ENCODE measurements at places on chromosomes 11 and 22.
A peak's percentile ranks its signal among the peaks of the same experiment; 100 is the strongest.

DNA sequence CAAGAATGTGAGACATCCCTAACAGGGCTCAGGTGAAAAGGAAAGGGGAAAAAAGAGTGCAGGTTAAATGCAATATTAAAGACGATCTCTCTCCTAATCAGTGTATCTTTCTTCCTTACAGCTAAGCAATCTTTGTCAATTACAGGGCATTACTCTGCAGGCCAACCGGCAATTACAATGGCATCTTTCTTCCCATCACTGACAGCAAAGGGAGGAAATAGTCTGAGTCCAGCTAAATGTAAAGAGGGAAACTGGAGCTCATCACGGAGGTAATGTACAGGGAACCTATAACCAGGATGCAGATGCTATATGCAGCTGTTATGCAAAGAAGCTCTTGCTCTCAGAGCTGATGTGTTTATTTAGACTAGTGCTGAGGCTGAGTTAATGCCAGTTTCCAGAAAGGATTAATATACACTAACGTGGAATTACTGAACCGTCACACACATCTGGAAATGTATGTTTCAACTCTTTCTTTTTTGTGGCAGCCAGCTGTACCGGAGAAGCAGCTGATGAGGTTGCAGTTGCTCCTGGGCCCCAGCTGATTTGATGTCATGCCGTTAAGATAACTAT is 121.6 kb downstream of the KIRREL3 start:
- no peak for DNase-seq

DNA sequence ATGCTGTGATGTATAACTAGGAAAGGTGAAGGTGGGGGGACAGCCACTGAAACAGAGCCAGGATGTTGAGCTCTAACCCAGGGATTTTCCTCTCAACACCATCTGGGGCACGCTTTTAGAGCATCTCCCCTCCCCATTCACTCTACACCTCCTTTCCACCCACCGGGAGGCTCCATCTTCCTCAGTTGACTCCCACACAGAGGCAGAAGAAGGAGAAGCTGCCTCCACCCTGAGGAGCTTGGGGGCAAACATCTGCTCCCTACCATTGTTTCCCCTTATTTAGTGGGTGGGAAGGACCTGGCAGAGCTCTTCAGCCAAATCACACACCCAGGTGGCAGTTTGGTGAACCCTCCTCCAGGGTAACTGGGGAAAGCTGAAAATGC is 50.0 kb upstream of the ADA2 start:
- DNase-seq: no peak

DNA sequence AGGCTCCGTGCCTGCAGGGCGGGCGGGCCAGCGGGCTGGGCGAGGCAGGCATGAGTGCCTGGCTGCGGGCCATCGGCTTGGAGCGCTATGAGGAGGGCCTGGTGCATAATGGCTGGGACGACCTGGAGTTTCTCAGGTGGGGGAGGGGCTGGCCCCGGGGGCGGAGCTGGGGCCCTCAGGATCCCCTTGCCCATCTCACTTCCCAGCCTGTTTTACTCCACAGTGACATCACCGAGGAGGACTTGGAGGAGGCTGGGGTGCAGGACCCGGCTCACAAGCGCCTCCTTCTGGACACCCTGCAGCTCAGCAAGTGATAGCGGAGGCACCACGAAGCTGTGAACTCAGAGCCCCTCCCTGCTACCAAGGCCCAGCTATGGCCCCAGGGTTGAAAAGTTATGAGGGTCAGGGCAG is 5.9 kb downstream of the PHOX2A start:
- DNase-seq: peak; percentile 68

DNA sequence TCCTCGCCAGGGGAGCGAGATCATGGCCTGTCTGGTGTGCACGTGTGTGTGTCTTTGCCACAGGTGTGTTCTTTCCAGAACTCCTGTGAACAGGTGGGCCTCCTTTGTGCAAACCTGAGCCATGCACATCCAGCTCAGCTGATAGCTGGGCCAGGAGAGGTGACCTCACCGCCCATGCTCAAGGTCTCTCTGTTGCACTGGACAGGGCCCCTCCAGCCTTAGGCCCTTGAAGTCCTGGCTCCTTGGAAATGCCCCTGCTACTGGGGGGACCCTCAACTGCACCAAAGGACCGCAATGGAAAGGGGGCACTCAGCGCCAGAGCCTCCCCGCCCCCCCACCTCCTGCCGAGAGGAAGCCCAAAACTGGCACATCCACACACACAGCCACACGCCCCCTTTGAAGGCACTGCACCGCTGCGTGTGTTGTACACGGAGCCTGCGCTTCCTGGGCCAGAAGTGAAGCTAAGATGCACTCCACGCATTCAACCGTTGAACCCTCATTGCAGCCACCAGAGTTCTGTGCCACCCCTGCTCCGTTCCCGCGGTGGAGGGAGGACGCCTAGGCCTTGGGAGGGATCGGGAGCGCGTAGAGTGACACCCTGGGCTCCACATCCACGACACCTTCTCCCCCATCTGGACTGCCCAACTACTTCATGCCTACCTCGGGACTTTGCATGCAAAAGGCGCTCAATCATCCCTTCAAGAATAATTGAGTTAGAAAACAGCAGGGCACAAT is 16.4 kb upstream of the IL2RB start:
- DNase-seq: no peak

DNA sequence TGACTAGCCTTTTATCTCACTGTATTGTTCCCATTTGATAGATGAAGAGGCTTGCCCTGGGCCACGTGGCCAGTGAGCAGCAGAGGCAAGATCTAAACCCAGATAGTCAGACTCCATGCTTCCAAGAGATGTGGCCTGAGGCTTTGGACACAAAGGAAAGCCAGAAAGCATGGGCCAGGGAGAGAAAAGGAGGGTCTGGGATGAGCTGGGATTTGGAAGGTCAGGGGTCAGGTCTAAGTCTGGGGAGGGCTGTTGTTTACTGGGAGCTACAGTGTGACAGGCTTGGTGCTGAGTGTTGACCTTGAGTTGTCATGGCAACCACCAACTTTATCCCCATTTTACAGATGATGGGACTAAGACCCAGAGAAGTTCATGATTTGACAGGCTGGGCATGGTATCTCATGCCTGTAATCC is 2.1 kb downstream of the SLC35E4 start:
- no peak for DNase-seq

DNA sequence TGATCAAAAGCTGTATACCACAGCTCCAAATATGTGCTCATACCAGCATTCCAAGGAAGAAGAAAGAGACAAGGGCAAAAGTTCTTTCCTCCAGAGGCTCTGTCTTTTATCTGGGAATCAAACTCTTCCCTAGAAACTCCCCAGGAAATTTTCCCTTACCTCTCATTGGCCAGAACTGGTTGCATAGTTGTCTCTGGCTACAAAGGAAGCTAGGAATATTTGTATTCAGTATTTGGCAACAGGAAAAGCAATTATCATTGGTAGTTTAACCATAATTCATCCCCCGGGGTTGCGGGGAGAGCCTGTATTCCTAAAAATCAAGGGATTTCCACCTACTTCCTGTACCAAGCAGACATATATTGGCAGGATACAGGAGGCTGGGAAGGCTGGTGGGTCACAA is 10.5 kb upstream of the ZFTA start:
- no peak for DNase-seq

DNA sequence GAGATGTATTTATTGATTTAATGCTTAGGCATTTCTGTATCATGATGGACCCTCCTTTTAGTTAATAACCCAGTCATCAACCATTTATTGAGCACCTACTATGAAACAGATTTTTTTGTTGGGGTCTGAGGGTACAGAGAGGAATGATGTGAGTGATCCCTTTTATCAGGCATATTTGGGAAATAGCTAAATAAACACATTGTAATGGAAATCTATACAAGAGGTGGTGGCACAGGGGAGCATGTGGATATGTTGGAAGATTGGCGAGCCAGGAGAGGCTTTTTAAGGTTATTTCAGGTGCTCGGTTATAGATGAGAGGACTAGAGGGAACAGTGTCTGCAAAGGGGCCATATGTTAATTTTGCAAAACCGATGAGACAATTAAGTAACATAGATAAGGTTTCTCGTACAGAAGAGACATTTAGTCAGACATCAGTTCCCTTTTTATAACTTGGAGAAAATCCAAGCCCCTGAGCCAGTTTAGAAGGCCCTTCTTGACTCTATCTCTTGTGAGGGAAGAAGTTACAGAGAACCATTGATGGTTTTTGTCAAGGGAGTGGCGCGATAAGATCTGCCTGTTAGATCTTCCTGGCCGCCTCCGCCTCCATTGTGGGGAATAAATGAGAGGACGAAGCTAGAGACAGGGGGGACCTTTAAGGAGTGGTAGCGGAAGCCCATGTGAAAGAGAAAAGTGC is 2.0 kb downstream of the ATXN10 start:
- DNase-seq: no peak

GRCh38 chr11:33697997-33698396 is 2.6 kb downstream of the C11orf91 start:
- DNase-seq: no peak

GRCh38 chr11:66864172-66864901 is 7.5 kb downstream of the LRFN4 start:
- DNase-seq: no peak

GRCh38 chr11:132357811-132358572 is 987.6 kb downstream of the NTM start:
- DNase-seq: no peak

GRCh38 chr22:48972979-48973693 is 854.5 kb downstream of the BRD1 start:
- no peak for DNase-seq
